ENCODE measurements at places on chromosomes 3 and 15.
A peak's percentile ranks its signal among the peaks of the same experiment; 100 is the strongest.

GRCh38 chr3:23657647-23658046, 148.1 kb upstream of the UBE2E1 start:
- DNase-seq: no peak

- DNase-seq: no peak
These were observed 244.2 kb downstream of the PTPRG start for GRCh38 chr3:61805510-61806080.

DNA sequence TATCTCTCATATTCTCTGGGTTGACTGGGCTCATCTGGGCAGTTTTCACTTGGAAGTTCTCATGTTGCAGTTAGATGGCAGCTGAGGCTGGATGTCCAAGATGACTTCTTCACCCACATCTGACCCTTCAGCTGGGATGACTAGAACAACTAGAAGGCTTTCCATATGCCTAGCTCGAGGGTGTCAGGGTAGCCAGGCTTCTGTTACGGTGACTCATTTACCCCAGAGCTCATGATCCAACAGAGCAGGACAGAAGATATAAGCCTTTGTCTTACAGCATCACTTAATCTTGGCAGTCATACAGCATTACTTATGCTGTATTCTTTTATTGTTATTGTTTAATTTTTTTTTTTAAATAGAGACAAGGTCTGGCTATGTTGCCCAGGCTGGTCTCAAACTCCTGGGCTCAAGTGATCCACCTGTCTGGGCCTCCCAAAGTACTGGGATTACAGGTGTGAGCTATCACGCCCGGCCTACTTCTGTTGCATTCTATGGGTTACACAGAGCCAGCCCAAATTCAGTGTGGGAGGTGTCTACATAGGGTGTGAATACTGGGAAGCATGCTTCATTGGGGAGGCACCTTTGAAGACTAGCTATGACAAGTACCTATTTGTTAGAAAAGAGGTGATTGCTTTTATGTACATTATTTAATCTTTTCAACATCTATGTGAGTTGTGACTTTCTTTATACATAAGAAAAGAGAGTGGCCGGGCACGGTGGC, 10.7 kb downstream of the HMCES start:
- DNase-seq: no peak

- no peak for DNase-seq
These were observed 22.7 kb downstream of the NIPA2 start for GRCh38 chr15:22861161-22861560.

DNA sequence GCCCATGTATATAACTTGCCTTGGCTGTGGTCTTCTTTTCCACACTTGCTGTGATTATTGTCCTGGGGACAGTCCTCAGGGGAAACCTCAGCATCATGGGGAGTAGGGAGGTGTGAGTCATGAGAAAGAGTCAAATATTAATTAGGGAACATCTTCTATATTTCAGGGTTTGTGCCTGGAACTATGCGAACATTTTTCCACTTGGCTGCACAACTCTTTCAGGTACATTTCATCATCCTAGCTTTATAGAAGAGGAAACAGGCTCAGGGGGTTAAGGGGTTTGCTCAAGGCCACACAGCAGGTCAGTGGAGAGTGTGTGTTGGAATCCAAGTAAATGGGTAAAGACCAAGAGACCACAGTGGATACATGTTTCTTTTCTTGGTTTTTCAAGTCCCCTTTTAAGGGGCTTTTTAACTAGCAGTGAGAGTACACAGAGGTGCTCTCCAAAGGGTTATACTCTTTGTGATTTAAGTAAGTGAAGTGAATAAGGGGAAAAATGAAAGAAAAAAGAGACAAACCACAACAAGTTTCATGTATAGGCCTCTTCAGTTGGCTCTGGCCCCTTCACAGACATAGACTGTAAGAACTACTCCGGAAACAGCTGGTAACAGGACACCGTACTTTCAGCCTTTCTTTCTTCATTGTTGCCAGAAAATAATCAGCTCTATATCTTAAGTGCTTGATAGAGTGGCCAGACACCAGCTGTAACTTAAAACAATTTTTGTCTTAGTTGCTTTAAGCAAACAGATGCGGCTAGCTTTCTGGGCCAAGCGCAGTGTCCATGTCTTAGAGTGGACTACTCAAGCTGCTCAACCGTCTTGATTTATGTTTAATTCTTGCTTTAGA, 64.6 kb downstream of the EEFSEC start:
- no peak for DNase-seq

GRCh38 chr15:63870043-63870394, 36.3 kb upstream of the HERC1 start:
- no peak for DNase-seq

- no peak for DNase-seq
These were observed 544.3 kb downstream of the NTRK3 start for GRCh38 chr15:87712211-87712610.

DNA sequence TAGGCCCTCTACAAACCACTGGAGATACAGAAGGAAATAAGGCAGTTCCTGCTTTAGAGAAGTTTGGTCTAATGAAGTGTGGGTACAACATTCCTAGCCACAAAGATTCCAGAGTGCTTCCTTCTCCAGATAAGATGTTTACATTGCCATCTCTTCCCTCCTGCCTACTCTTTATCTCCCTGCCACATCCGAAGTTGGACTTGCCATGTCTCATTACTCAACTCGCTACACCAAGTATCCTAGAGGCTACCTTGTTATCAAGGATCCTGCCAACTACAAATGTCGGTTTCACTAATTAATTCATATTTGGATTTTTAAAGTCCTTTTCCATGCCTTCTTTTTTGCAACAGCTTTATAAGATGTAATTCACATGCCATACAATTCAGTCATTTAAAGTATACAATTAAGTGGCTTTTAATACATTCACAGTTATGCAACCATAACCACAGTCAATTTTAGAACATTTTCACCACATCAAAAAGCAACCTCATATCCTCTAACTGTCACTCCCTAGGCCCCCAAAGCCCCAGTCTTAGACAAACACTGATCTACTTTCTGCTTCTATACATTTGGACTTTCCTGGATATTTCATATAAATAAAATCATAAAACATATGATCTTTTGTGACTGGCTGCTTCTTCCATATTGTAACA, 53.7 kb upstream of the CSTA start:
- no peak for DNase-seq

GRCh38 chr3:155302481-155302880, 9.0 kb upstream of the STRIT1 start:
- DNase-seq: no peak

GRCh38 chr15:40901053-40901443, 6.8 kb downstream of the VPS18 start:
- DNase-seq: no peak

- DNase-seq: no peak
These were observed 53.1 kb downstream of the TGFBR2 start for GRCh38 chr3:30659270-30660130.

- DNase-seq: no peak
These were observed 11.6 kb downstream of the IGF2BP2 start for GRCh38 chr3:185813205-185813604.

DNA sequence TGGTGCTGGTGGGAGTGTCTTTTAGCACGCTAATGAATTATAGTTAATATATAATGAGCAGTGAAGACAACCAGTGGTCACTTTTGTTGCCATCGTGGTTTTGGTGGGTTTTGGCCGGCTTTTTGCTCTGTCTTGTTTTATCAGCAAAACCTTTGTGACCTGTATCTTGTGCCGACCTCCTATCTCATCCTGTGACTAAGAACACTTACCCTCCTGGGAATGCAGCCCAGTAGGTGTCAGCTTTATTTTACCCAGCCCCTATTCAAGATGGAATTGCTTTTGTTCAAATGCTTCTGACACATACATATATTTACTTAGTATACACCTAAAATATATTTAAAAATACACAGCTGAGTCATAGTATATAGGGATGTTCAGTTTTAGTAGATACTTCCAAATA, 770.3 kb downstream of the PDCD6IP start:
- DNase-seq: no peak

- no peak for DNase-seq
These were observed 110.2 kb downstream of the RBPMS2 start for GRCh38 chr15:64665179-64665578.

GRCh38 chr3:76754247-76754646, 285.7 kb upstream of the ROBO2 start:
- no peak for DNase-seq

GRCh38 chr3:49484471-49484870, 14.4 kb downstream of the DAG1 start:
- DNase-seq: no peak

GRCh38 chr3:42600958-42601675, 631 bp downstream of the NKTR start:
- DNase-seq: no peak

DNA sequence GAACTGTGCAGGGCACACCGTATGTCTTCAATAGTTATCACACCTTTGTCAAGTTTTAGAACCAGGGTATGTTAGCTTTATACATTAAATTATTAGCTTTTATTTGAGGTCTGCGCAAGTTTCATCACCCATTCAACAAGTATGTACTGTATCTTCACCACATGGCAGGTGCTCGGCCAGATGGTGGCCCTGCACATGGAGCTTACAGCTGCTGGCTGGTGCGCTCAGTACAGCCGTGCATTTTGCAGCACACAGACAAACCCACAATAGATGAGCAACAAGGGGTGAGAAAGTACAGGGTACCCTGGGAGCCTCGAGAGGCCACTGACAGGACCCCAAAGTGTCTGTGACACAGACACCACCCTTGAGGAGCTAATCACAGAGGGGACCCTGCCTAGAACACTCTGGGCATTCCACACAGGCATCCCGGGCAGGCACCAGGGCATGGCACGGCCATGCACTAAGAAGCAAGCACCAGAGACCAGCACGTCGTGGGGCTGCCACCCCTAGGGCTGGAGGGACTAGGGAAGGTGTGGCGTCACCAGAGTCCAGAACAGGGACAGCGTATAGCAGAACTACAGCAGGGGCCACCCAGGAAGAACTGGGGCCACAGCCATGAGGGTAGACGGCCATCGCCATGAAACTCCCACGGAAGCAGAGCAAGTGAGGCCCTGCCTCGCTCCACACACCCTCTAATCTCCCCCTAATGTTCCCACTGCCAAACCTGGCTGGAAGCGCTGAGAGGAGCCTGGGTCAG, 27.4 kb downstream of the ZXDC start:
- DNase-seq: no peak

GRCh38 chr15:26132811-26133210, 269.7 kb upstream of the ATP10A start:
- DNase-seq: no peak

DNA sequence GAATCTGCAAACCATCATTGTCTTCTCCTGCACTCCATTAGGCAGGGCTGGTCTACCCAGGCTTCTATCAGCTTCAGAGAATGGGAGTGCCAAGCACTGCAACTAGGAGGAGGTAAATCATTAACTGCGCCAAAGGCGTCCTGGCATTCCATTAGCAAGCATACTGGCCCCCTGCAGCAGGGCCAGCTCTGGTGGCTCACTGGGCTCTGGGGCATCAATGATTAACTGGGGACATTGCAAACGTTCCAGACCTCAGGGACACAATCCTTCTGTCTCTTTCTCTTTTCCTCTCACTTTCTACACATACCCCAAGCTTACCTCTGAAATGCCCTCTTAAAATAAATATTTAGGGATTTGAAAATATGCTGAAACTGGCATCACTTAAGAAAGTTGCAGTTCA, 129.0 kb downstream of the MYLK start:
- no peak for DNase-seq

DNA sequence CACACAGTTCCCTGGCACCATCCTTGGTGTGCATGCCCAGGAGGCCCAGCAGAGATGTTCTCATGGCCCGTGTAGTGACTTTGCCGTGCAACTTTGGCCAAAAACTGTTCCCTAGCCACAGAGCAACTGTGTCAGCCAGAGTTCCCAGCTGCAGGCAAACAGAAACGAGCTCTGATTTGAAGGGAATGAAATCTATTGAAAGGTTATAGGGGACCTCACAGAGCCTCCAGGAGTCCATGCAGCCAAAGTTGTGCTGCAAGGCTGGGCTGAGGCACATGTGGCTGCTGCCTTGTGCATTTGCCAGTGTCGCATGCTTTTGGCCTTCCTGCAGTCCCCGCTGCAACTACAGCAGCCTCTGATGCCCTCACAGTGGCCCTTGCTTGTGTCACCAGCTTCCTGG, 70.5 kb downstream of the PLXNA1 start:
- DNase-seq: no peak

- DNase-seq: no peak
These were observed 109.1 kb downstream of the RFTN1 start for GRCh38 chr3:16404349-16404895.

DNA sequence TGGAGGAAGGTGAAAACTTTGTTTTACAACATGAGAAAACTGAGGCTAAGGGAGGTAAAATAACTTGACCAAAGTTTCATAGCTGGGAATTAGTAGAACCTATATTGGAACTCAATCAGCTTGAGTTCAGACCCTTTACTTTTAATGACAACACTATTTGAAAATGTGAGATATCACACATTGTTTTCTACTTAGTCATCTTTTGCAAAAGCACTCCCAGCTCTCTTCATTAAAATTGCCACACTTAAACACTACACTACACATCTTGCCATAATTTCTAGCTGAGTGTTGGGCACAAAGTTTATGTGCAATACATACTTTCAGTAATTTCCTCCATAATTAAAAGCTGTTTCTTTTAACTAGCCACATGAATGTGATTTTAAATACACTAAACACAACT, 230.4 kb upstream of the DCBLD2 start:
- DNase-seq: no peak

GRCh38 chr15:60254416-60254815, 143.4 kb downstream of the ANXA2 start:
- DNase-seq: no peak

GRCh38 chr15:41661518-41662225, 1.5 kb downstream of the MGA start:
- DNase-seq: peak; percentile 69

GRCh38 chr3:77427528-77427927, 387.6 kb downstream of the ROBO2 start:
- no peak for DNase-seq

GRCh38 chr3:151918253-151919029, 45.0 kb downstream of the SUCNR1 start:
- no peak for DNase-seq

- DNase-seq: no peak
These were observed 1044.5 kb downstream of the NTRK3 start for GRCh38 chr15:87212041-87212440.

- no peak for DNase-seq
These were observed 1353.5 kb downstream of the ROBO1 start for GRCh38 chr3:78414261-78414660.

DNA sequence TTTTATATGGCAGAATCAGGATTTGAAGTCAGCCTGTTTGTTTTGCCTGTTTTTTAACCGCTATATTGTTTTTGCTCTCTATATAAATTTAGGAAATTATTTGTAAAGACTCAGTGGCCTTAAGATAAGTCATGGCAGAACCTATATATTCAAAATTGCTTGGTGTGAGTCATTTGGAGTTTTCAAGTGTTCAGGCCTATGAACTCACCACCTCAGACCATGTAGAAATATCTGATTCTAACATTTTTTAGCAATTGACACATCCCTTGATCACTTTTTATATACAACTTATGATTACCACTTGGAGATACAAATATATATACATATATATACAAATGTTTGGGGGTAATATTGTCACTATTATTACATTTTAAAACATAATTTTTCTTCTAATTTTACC, 95.7 kb downstream of the VGLL3 start:
- no peak for DNase-seq

GRCh38 chr3:25349095-25349494, 79.0 kb upstream of the RARB start:
- DNase-seq: no peak

Measured in activated CD4-positive, CD25-positive, alpha-beta regulatory T cell treated with anti-CD3 and anti-CD28 coated beads, Interleukin-2, amount 50 U/mL, for 72 hours (primary cell).